Suppressor macrophage treated with lipopolysaccharide for 4 hours (primary cell): ENCODE measurements at places on chromosomes 5 and 9.

GRCh38 chr5:110510146-110510545 is 216.3 kb downstream of the TMEM232 start:
- DNase-seq: no peak

DNA sequence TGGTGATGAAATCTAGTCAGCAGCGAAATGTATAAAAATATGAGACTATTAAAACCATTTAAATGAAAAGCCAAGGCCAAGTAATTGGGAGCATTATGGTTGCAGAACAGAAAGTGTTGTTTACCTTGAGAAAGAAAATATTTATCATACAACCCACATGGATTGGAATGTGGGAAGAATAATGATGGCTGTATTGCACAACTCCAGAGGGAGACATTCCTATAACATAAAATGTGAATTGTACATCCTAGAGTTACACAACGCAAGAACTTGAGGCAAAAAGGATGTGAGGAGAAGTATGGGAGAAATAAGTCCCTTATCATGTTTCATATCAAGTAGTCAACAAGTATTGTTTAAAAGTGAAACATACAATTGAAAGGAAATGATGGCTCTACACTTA is 1014.0 kb upstream of the SEMA6A start:
- no peak for DNase-seq

GRCh38 chr5:168106008-168106761 is 185.3 kb upstream of the WWC1 start:
- no peak for DNase-seq

DNA sequence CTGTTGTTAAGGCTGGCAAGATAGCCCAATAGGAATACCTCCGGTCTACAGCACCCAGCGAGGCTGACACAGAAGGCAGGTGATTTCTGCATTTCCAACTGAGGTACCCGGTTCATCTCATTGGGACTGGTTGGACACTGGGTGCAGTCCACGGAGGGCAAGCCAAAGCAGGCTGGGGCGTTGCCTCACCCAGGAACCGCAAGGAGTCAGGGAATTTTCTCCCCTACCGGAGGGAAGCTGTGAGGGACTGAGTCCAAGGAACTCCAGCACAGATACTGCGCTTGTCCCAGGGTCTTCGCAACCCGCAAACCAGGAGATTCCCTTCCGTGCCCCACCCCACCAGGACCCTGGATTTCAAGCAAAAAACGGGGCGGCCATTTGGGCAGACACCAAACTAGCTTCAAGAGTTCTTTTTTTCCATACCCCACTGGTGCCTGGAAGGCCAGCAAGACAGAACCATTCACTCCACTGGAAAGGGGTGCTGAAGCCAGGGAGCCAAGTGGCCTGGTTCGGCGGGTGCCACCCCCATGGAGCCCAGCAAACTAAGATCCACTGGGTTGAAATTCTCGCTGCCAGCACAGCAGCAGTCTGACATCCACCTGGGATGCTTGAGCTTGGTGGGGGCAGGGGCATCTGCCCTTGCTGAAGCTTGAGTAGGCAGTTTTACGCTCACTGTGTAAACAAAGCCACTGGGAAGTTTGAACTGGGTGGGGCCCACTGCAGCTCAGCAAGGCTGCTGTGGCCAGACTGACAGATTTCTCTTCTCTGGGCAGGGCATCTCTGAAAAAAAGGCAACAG is 647.2 kb downstream of the BNC2 start:
- DNase-seq: no peak

- DNase-seq: no peak
These were observed 256.4 kb upstream of the TARS1 start for GRCh38 chr5:33184367-33184766.
